Activated CD8-positive, alpha-beta memory T cell treated with anti-CD3 and anti-CD28 coated beads, Interleukin-2, amount 10 ng/mL, durations not matched to agents 7 days and 5 days (primary cell): ENCODE measurements at places on chromosomes 4 and X. TPM values are rescaled to one million over a fixed set of nuclear protein-coding genes. Genes with fewer than 3 reads are reported as not detected.

The CXCL13 gene
- not detected for total RNA-seq

The ATP2B3 gene
- total RNA-seq = not detected

The TLR7 gene
- total RNA-seq = not detected

The TMSB15C gene
- 4.6 TPM for total RNA-seq

The PCDH19 gene
- not detected for total RNA-seq

The SYTL4 gene
- total RNA-seq = not detected

The NDST3 gene
- not detected for total RNA-seq

The PPARGC1A gene
- total RNA-seq = not detected
